Kidney (tissue), 22 donors: ENCODE measurements at places on chromosomes 16 and 17. TPM values are rescaled to one million over a fixed set of nuclear protein-coding genes. Genes with fewer than 3 reads are reported as not detected.

GRCh38 chr16:14028202-14028601, 42.9 kb upstream of the MRTFB start:
- DNase-seq, result peak; percentile 50

- DNase-seq, result no peak
These were observed 40.0 kb downstream of the SEC14L1 start for GRCh38 chr17:77180503-77181357.

GRCh38 chr17:51165680-51166197, 472 bp upstream of the NME2 start:
- peak; percentile 51 for DNase-seq

The PRR15L gene
- 64.5 TPM for polyA plus RNA-seq

- peak; percentile 65 for DNase-seq
These were observed 741 bp downstream of the PLK1 start for GRCh38 chr16:23679274-23679985.

DNA sequence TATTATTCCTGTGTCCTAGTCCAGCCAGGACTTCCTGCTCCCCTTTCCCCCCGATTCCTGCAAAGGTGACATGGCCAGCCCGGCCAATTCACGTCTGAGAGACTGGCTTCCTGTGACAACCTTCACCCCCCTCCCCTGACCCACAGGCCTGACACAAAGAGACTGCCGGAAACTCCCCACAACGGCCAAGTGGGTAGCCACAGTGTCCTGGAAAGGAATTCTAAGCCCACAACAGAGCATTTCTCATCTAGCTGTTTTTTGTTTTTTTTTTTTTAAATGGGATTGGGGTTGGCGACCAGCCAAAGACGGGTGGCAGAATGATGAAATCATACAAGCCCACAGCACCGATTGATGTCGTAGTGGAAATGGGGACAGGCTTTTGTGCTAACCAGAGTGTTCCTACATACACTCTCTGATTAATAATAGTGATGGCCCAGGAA, 2.8 kb upstream of the XAF1 start:
- peak; percentile 74 for DNase-seq

- peak; percentile 56 for DNase-seq
These were observed 15.0 kb downstream of the GINS2 start for GRCh38 chr16:85673529-85674417.

GRCh38 chr17:68199837-68200688, 47.8 kb upstream of the AMZ2 start:
- DNase-seq, result no peak

GRCh38 chr16:17470182-17470907, 415 bp downstream of the XYLT1 start:
- DNase-seq, result peak; percentile 40

DNA sequence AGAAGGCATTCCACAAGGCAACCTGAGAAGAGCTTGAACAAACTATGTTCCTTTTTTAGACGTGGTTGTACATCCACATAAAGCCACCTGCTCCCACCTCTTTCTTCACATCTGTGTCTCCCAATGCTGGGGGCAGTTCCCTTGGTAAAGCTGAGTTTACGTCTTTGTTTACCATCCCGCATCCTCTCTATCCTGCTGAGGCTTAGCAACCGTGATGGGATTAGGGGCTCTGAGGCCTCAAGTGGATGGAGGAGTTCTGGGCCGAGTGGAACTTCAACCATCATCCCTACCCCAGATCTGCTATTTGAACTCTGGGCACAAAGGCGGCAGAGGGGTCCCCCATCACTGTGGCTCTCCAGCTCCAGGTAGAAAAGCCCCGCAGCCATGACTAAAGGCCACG, 94.2 kb upstream of the CREBBP start:
- no peak for DNase-seq

The TMC5 gene
- 1.0 TPM for polyA plus RNA-seq

GRCh38 chr16:4461250-4462085, 13.0 kb downstream of the NMRAL1 start:
- DNase-seq, result no peak

DNA sequence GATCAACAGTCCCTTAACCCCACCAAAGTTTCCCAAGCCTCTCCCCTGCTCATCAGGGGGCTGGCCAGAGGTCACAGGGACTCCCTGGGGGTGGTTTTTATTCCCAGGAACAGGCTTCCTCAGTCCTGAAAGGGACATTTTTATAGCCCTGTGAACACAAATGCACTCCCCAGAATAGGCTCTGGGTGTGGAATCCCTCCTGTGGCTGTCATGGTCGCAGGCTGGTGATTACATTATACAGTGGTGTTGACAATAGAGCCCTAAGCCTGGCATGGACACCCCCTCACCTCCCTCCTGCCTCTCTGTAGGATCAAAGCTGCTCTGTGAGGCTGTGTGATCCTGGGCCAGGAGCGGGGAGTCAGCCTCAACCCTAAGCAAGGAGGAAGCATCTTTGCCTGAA, 1.4 kb upstream of the CA4 start:
- no peak for DNase-seq

DNA sequence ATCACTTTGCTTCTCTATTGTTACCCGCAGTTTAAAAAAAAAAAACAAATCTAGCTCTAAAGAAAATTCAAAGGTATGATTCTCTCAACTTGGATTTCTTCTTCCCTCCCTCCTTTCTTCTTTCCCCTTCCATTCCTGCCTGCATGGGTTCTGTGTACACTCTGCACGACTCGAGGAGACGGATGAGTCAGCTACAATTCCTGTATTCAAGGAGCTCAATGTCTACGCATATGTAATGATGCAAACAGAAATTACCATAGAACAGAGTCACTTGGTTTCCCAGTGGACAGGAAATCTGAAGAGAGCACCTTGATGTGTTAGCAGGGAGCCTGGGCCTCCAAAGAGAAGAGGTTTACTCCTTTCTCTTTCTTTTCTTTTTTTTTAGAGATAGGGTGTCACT, 92.3 kb downstream of the VPS53 start:
- no peak for DNase-seq

DNA sequence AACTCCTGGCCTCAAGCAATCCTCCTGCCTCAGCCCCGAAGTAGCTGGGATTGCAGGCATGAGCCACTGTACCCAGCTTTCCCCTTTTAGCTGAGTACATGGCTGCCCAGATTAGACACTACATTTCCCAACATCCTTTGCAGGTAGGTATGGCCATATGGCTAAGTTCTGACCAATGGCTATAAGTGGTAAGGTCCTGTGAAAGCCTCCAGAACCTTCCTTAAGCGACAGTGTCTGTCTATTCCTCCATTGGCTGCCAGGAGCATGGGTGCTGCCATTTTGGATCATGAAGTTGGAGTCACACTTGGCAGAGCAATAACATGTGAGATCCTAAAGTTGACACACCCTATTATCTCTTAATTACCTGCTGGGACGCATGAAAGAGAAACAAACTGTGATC, 24.4 kb upstream of the CRHR1 start:
- DNase-seq, result no peak
